Caki2 (cell line): ENCODE measurements at places on chromosomes 3 and 15.
A peak's percentile ranks its signal among the peaks of the same experiment; 100 is the strongest.

GRCh38 chr3:147906285-147906684 is 497.1 kb downstream of the ZIC1 start:
- DNase-seq = no peak

- DNase-seq = no peak
Observed at GRCh38 chr3:11601446-11602238, 42.1 kb downstream of the VGLL4 start.

DNA sequence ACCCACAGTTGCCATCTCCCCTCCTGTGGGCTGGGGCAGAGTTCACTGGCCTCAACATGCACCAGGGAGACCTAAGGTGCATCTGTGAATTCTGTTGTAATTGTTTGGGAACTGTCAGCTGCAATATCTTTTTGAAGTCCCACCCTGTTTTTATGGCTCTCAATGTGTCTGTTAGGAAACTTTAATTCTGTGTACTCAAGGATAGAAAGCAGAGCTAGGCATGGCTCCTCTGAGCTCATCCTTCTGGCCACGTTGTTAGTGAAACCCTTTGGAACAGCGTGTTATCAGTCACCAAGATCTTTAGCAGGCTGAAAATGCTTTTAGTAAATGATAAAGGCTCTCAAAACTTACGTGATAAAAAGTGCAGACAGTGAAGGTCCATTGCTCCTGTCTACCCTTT is 33.6 kb upstream of the MTMR10 start:
- DNase-seq = no peak

GRCh38 chr3:121661376-121661775 is 673 bp upstream of the HCLS1 start:
- DNase-seq = no peak

- no peak for DNase-seq
Observed at GRCh38 chr15:78425643-78426042, 12.4 kb upstream of the IREB2 start.

- DNase-seq = no peak
Observed at GRCh38 chr3:32847528-32847927, 29.7 kb downstream of the TRIM71 start.

DNA sequence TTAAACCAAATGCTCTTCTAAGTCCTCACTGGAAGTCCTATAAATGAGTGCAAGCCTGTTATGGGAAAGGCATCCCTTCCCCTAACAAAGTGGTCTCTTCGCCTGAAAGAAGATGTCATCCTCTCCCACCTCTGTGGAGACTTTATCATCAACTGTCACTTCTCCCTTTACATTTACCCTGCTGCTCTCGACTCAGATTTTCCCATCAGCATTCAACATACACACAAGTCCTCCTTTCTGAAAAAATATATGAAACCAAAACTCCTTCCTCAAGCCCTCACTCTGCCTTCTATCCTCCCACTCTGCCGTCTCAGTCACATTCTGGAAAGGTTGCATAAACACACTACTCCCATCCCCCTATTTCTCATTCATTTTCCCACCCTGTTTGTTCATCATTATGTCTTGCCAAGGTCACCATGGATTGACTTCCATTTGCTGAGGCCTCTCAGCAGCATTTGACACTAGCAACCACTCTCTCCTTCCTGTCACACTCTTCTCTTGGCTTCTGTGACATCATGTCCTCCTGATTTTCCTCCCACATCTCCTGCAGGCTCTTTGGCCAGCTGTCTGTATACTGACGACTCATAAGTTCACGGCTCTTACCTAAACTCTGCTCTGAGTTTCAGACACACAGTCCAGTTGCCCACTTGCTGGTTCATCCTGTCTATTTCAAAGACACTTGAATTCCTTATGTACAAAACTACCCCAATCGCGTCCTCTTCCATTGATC is 70.3 kb upstream of the SMAD3 start:
- no peak for DNase-seq

DNA sequence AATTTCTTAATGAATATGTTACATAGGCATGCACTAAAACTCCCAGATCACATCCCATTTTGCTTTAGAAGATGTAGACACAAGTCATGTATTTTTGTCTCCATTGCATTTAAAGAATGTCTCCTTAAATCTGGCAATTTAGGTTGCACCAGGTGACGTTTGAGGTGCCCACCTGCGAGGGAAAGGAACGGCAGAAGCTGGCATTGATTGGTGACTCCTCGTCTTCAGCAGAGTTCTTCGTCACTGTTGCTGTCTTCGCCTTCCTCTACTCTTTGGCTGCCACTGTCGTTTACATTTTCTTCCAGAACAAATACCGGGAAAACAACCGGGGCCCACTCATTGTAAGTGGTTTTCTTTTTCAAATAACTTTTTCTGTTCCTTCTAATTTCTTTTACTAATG is 96.1 kb upstream of the SNTN start:
- no peak for DNase-seq

- no peak for DNase-seq
Observed at GRCh38 chr15:31550211-31550977, 223.8 kb downstream of the KLF13 start.

- no peak for DNase-seq
Observed at GRCh38 chr15:37032091-37032775, 68.1 kb downstream of the MEIS2 start.

DNA sequence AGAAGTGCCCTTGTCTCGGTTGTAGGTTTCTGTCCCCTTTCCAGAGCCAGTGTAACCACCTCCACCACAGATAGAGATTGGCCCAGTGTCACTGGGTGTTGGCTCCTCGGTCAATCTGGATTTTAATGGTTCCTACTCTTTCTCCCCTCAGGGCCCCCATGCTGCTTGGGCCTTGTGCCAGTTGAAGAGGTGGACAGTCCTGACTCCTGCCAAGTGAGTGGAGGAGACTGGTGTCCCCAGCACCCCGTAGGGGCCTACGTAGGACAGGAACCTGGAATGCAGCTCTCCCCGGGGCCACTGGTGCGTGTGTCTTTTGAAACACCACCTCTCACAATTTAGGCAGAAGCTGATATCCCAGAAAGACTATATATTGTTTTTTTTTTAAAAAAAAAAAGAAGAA is 75.2 kb downstream of the BOC start:
- DNase-seq = no peak

GRCh38 chr3:193457526-193457925 is 79.0 kb upstream of the ATP13A5 start:
- no peak for DNase-seq

GRCh38 chr15:62824111-62825015 is 218.2 kb upstream of the TPM1 start:
- DNase-seq = no peak

- DNase-seq = no peak
Observed at GRCh38 chr15:66148187-66148586, 105.4 kb downstream of the MEGF11 start.

- DNase-seq = no peak
Observed at GRCh38 chr15:67004142-67004541, 61.3 kb upstream of the SMAD3 start.

GRCh38 chr3:96843505-96844203 is 29.3 kb downstream of the EPHA6 start:
- no peak for DNase-seq

- DNase-seq = peak; percentile 50
Observed at GRCh38 chr3:140602781-140603180, 75.1 kb upstream of the TRIM42 start.

- no peak for DNase-seq
Observed at GRCh38 chr3:156274791-156275190, 154.4 kb downstream of the KCNAB1 start.

GRCh38 chr15:56868170-56868569 is 50.3 kb upstream of the TCF12 start:
- no peak for DNase-seq

DNA sequence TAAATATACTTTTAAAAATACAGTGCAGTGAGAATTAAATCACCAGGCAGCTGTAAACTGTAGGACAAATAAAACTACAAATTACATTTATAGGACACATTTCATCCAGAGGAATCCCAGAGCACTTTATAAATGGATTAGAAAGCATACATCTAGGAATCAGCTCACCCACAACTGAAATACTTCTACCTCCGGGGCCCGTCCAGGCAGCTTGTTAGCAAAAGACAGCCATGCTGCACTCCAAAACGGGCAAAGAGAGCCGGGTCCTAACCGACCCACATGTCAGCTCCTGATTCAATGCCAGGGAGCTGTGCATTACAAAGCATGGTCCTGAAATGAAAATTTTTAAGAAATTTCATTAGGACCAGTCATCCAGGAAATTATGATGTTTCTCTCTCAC is 234.1 kb downstream of the CBLB start:
- no peak for DNase-seq

DNA sequence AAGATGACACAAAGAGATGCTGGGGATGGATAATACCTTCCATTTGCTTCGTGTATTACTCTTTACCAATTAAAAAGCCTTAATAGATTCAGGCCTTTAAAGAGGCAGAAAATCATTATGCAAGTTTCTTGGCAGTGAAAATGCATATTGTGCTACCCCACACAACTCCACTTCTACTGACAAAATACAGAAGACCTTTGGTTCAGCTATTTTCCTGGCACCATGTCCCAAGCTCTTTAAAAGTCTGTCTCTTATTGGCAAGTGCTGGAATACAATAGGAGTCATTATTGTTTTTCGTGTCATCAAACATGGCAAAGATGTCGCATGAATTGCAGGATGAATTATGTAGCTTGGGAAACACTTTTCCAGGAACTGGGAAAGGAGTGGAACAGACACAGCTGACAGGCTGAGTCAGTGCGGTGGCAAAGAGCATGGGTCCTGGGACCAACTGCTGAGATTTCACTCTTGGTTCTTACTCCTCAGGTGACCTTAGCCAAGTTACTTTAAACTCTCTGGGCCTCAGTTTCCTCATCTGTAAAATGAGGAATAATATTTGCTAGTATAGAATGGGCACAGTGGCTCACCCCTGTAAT is 5.5 kb upstream of the TSPAN3 start:
- DNase-seq = no peak

- DNase-seq = no peak
Observed at GRCh38 chr3:135499426-135499825, 466.1 kb upstream of the PPP2R3A start.

DNA sequence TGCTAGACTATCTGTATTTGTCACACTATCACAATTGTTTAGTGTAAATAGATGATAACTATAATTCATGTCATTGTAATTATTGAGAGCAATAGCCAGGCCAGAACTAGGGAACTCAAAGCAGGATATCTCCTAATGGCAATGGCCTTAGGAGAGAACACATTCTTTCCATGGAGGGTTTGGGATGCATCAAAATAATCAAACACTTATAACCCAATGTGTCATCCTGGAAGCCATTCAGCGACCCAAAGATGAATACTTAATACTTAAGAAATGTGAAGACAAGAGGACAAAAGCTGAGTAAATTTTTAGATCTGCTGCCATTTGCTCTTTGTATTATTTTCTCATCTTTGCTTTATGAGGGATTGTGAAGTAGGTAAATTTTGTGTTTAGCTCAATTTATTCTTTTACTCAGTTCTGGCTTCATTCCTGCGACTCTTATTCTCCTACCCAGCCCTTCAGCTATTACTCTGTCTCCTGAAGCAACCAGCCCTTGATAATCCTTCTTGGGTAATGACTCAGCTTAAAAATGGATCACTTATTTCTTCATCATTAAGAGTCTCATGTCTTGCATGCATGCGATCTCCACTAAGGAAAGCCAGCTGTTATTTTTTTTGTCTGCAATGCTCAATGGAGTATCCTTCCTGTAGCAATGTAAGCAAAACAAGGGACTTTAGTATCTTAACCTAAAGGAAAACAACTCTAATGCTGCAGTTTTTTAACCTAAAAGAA is 2.0 kb downstream of the OR4F15 start:
- DNase-seq = peak; percentile 88

DNA sequence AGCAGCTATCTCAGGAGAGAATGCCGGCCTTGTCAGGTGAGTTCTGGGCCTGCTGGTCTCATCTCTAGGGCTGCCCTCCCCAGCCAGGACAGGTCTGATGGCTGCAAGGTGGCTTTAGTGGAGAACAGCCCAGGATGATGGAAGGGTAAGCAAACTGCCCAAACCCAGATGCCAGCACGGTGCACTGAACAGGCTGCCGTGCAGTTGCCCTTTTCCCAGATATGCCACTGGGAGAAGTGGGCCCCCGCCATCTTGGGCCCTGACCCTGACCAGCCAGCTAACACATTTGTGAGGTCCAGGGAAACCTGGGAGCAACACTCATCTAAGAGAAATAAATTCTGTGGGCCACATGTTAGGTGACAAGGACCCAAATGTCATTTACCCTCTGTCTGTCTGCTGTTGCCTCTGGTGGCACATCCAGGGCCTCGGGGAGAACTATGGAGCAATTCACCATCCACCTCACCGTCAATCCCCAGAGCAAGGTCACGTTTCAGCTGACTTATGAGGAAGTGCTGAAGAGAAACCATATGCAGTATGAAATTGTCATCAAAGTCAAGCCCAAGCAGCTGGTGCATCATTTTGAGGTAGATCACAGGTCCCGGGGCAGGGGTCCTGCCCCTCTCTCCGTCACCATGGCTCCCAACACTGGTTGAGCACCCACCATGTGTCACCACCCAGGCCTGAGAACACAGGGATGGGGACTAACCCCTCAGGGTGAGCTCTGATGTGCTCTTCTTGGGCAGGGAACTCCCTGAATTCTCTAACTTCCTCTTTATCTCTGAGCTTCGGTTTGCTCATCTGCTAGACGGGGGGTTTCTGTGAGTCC is 1.8 kb downstream of the ITIH1 start:
- DNase-seq = no peak

DNA sequence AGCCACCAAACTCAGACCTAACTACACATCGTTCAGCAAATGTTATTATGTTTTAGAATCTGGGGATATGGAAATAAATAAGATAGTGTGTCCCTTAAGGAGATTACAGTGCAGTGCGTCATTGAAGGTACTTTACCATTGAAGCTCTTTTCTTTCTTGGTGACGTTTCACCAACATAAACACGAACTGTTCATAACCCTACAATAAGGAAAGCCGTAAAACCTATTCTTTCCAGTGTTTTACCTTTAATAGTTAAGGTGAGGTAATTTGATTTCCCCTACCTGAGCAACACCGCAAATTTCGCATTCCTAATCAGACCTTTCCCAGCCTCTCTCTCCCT is 826 bp downstream of the CCDC66 start:
- no peak for DNase-seq

DNA sequence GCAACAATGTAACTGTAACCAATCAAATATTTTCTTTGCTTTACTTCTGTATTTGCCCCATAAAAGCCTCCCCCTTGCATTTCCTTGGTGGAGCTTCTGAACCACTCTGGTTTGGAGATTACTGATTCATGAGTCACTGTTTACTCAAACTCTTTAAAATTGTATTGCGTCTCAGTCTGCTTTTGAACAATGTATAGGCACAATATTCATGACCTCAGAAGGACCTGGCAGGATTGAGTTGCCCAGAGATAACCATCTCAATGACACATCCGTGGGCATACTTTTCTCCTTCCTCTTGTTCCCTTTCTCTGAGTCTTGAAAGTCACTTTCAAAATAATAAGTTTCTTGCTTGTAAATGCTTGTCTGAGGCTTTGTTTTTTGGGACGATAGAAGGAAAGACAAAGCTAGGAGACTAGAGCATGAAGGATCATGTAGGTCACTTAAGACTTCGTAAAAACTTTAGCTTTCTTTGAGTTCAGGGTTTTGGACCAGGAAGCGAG is 57.1 kb upstream of the POU1F1 start:
- peak; percentile 93 for DNase-seq

DNA sequence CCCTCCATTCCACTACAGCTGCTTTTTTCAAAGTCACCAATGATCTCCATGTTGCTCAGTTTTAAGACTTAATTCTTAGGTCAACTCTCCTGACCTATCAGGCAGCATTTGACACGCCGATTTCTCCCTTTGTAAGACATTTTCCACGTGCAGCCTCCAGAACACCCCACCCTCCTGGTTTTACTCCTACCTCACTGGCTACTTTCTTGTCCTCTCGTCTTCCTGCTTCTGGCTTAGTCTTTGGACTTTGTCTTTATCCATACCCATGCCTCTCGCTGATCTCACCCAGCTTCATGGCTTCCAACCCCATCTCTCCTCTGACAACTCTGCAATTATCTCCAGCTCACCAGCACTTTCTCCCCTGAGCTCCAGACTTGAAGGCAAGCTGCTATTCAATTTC is 99.3 kb upstream of the UMPS start:
- no peak for DNase-seq
